ENCODE measurements at places on chromosomes 2 and 18.

DNA sequence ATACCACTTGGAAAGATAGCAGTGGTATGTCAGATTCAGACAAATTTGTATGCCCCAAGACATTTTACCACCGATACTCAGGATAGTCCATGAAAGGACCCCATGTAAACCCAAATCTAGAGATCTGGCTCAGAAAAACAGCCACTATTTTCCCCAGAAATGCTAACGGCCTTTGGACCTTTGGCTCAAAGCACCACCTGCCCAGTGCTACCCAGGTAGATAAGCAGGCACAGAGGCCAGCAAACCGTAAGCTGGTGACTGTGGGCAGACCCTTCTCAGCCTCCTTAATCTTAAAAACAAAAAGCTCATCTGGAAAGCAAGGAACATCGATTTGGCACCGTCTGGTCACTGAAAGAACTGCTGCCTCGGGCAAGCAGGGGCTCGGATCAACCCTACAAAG, 61.4 kb upstream of the GREB1L start:
- DNase-seq, result no peak

- no peak for DNase-seq
Observed at GRCh38 chr2:39696838-39697237, 31.1 kb downstream of the TMEM178A start.

DNA sequence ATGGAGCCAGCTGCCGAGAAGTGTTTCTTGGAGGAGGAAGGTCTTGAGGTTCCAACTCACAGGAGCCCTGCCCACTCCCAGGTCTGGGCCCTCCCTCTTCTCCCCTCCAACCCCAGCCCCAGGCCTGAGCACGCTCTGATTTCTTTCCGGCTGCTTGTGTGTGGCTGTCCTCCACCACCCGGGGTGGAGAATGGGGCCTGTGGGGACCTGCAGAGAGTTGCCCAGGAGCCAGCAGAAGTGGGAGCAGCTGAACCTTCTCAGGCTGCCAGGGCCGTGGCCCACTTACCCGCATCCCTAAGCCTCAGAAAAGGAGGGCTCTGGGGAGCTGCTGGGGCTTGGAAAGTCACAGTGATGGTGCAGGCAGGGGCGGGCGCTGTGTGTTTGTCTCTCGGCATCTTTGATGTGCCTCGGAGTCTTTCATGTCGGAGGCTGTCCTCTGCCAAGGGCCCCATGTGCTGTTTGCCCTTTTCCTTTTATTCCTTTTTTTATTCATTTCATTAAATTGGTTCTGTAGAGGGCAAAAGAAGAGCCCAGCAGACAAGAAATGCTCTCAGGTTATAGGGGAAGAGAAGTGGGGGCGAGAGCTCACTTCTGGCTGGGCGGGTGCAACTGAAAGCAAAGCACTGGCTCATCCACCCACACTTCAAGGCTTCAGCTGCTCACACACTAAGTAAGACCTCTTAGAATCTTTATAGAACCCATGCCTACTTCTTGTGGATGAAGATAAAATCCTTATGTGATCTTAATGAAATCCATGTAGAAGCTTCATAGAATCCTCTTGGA, 52.5 kb downstream of the SDC1 start:
- DNase-seq, result peak; percentile 47

- DNase-seq, result no peak
Observed at GRCh38 chr2:100971221-100971620, 30.9 kb upstream of the RPL31 start.

DNA sequence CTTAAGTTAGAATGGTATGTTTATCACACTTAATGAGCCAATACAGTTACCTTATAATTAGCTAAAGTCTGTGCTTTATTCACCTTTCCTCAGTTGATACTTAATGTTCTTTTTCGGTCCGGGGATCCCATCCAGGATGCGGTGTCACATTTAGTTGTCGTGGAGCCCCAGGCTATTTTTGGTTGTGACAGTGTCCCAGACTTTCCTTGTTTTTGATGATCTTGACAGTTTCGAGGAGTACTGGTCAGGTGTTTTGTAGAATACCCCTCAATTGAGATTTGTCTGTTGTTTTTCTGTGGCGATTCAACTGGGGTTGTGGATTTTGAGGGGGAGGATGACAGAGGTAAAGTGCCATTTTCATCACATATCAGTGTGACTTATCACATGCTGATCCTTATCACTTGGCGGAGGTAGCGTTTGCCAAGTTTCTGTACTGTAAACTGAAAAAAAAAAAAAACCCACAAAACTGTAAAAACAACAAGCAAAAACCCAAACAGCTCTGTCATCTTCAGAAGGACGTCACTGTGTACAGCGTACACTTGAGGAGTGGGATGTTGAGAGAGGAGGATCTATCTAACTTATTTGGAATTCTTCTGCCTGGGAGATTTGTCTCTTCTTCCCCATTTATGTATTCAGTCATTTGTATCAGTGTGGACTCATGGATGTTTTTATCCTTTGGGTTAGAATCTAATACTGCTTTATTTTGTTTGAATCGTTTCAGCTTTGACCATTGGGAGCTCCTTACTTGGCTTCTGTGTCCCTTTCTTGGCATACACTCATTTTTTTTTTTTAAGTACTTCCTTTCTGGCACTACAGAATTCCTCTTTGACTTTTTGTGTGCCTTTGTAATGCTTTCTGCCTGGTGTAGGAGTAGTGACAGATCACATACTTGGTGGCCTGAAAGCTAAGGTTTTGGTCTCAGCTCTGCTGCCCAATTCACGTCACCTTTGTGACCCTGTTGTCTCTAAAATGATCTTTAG, 68.1 kb downstream of the FMNL2 start:
- DNase-seq, result no peak

GRCh38 chr2:177229442-177230242, 17.0 kb downstream of the HNRNPA3 start:
- DNase-seq, result no peak

GRCh38 chr2:100813527-100813926, 6.4 kb upstream of the NPAS2 start:
- no peak for DNase-seq

DNA sequence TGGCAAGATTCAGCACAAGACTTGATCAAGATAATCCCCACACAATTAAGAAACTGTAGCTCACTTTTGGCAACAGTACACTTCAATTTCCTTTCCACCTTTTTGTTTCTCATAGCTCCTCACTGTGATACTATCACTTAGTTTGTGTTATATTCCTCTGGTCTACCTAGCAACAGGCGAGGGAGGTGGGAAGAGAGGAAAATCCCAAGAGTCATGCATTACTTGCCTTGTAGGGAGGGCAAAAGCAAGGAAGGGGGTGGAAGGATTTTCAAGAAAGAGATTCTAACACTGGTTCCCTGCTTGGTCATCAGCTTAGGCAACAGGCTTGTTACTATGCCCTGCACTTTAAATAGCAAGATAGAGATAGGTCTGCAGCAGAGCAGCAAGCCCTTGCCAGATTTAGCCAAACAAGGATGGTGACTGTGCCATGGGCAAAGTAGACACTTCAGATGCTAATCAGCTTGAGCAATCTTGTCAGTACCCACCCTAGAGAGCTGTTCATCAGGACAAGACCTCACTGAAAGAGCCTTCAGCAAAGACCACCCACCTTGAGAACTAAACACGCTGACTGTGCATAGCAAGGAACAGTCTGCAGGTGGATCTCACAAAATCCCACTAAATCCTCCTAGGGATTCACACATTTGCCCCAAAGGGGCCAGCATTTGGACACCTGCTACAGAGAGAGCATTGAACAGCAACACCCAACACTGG, 134.6 kb downstream of the MBD2 start:
- no peak for DNase-seq

GRCh38 chr18:36468161-36468560, 170.6 kb downstream of the FHOD3 start:
- no peak for DNase-seq

GRCh38 chr2:32711908-32712501, 84.2 kb downstream of the TTC27 start:
- DNase-seq, result no peak

- DNase-seq, result no peak
Observed at GRCh38 chr2:145530653-145531052, 1010.7 kb upstream of the ZEB2 start.

- DNase-seq, result no peak
Observed at GRCh38 chr2:69251943-69252342, 135.1 kb downstream of the GFPT1 start.

DNA sequence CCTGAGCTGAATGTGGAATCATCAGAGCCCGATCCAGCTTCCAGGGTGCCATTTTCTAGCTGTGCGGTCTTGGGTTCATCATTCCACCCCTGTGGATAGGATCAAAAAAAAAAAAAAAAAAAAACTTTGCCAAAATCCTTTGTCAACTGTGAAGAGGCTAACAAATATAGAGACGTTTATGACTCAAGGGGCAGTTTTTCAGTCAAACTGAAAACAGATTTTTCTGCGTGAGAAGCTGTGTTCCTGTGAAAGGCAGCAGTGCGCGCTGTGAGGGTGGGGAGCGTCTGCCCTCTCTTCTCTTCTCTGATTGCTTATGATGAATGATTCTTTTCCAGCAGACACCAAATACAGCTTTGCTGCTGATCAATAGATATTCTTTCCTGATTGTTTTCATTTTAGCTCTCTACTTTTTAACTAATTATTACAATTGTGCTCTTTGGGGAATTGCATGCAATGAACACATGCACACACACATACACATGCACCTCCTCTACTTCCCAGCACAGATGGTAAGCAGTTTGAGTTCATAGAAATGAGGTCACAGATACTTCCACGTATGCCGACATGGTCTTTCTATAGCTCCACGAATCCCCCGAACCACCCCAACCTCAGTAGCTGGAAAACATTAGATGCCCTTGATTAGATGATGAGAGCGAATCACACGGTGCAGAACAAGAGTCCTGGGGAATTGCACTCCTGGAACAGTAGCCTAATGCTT, 175.4 kb downstream of the NRP2 start:
- no peak for DNase-seq

- DNase-seq, result no peak
Observed at GRCh38 chr18:3162181-3162580, 57.6 kb downstream of the MYOM1 start.

DNA sequence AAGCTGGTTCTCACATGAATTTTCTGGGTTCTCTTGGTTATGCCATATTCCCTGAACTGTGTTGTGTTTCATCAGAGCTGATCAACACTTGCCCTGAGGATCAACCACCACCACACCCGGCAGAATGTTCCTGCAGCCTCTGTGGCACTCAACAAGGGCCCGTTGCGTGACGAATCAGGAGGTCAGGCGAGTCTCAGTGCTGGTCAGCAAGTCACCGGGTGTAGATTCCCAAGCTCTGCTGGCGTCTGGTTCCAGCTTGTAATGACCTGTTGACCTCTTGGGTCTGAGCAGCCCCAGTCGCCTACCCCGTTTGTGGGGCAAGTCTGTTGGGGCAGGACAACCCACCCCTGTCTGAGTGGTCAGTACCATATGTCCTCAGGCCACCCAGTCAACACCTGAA, 46.0 kb downstream of the ADCY3 start:
- no peak for DNase-seq

DNA sequence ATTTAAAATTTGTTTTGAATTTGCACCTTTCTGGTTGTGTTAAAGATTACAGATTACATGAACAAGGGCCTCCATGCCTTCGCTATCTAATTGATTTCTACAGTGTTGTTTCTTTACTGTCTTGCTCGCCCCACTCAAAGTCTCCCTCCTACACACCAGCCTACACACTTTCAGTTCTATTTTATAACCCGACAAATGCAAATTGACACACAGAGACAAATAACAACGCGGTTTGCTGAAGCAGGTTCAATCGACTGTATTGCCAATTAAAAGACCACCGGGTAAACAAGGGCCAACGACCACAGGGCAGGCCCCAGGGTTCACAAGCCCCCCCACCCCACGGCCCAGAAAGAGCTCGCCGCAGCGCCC, 869 bp downstream of the STARD7 start:
- DNase-seq, result no peak

DNA sequence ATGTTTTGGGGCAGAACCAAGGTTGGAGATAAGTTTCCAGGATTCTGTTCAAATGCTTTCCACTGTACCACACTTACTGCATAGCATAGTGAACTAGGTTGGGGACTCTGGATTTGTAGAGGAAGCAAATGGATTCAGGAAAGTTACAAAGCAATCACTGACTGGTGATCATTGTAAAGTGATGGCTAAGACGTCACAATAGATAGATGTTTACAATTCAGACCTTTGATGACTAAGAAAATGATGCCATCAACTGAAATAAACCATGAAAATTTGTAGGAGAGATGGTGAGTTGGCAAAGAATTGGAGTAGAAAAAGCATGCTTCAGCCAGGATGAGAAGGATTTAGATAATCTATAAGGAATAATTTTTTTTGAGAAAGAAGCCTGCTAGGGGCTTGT, 178.0 kb downstream of the UBE2E3 start:
- no peak for DNase-seq

DNA sequence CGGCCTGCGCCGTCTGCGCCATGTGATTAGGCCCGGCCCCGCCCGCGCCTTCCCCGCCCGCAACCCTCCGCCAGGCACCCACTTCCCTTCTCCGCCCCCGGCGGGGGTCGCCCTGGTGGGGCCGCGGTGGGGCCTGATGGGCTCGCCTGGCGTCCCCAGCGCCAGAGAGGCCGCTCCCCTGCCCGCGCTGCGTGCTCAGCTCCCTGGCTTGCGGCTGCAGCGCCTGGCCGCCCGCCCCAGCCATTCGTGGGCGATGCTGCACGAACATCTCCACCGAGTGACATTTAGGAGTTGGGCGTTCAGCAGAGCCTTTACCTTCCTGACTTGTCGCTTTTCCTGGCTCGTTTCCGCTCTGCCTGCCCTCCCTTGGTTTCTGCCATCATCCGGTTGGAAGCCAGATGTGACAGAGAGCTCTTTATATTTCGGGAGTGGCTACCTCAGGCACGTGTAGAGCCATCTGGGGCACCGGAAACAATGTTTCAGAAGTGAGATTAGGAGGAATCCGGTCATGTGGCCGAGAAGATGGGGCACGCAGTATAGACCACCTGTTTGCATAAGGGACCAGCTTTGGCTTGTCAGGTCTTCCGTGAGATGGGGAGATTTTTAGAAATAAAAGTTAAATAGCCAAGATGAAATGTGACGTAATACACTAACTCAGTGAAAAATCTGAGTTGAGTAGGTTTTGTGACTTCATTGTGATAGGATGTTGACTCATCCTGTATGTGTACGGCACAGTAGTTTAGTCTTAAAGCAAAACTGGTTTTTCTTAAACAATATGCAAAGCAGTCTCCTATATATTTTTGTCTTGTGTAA, 1.2 kb downstream of the GLS start:
- peak; percentile 61 for DNase-seq

GRCh38 chr2:170214309-170214948, 36.5 kb downstream of the MYO3B start:
- no peak for DNase-seq

- no peak for DNase-seq
Observed at GRCh38 chr2:10507106-10507505, 59.0 kb upstream of the ODC1 start.

- no peak for DNase-seq
Observed at GRCh38 chr18:23900994-23901393, 113.6 kb upstream of the TTC39C start.
